ENCODE measurements at places on chromosomes 12 and 14.

DNA sequence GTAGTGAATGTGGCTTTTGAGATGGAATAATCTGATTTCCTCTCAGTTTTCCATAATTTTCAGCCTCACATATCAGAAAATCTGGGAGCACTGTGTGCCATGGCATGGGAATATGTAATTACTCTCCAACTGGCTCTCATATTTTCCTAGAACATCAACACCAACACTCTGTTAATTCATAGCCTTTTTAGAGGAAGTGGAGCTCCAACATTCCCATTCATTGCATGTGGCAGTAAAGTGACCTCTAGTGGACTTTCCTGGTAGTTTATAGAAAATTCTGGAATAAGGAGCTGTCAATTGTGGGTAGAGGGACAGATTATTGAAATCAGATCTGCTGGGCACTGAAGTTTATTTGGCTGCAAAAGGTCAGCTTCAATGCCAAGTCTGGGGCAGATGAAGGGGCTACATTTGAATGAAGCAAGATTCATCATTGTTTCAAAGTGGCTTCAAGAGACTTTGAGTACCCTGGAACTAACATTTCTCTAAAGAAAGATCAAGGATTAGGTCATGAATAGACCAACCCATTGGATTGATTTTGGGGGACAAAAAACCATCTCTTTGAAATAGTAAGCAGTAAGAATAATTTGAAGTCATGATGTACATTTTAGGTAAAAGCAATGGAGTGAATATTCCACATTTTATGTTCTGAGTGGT lies 23.6 kb upstream of the USP44 start:
- peak; percentile 58 for DNase-seq

- DNase-seq = no peak
These were observed 49.5 kb downstream of the ADGRD1 start for GRCh38 chr12:131003036-131003715.

- no peak for DNase-seq
These were observed 104.1 kb downstream of the EPS8 start for GRCh38 chr12:15684896-15685658.

- DNase-seq = no peak
These were observed 26.3 kb upstream of the TC2N start for GRCh38 chr14:91893669-91894068.

GRCh38 chr12:100375038-100375735 lies 18.3 kb downstream of the SLC17A8 start:
- DNase-seq = peak; percentile 79

- no peak for DNase-seq
These were observed 18.7 kb downstream of the POLE start for GRCh38 chr12:132668191-132669088.

GRCh38 chr14:50340963-50341362 lies 28.8 kb downstream of the DMAC2L start:
- DNase-seq = no peak

DNA sequence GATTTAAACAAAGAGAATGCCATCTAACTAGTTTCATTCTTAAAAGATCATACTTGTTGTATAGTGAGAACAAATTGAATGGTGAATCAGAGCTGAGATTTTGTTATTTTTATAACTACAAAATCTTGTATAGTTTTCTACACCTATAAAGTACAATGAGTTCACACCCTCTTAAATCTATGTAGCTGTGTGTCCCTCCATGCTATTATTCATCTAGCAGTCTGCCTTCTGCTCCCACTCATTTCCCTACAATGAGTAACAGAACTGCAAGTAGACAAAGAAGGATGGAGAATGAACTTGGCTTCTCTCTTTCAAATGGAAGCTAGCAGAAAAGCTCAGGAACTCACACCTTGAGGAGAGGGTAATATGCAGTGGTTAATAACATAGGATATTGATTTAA lies 7.1 kb downstream of the IFNG-AS1 start:
- no peak for DNase-seq

DNA sequence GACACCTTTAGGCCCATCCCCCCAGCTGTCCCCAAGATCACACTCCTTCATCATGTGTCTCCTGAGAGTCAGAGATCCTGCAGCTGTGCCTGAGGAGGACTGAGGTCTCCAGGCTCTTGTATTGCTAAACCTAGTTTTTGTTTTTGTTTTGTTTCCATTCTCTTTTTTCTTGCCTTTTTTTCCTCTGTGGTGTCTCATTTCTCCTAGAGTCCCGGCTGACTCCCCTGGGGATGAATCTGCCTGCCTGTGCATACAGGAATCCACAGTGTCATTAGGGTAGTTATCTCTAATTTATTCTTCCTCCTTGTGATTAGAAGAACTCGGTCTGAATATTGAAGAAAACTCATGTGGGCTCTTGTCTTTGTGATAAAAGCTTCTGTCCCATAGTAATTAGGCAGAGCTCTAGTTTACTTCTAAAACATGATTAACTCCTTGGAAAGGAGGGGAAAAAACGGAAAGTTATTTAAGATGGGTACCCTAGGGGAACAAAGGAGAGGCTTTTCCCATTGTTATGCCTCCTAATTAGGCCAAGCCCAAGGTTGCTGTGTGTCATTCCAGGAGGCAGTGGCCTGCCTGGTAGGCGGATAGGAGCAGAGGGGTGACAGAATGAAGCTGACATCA lies 343.2 kb downstream of the ZFP36L1 start:
- DNase-seq = peak; percentile 22

DNA sequence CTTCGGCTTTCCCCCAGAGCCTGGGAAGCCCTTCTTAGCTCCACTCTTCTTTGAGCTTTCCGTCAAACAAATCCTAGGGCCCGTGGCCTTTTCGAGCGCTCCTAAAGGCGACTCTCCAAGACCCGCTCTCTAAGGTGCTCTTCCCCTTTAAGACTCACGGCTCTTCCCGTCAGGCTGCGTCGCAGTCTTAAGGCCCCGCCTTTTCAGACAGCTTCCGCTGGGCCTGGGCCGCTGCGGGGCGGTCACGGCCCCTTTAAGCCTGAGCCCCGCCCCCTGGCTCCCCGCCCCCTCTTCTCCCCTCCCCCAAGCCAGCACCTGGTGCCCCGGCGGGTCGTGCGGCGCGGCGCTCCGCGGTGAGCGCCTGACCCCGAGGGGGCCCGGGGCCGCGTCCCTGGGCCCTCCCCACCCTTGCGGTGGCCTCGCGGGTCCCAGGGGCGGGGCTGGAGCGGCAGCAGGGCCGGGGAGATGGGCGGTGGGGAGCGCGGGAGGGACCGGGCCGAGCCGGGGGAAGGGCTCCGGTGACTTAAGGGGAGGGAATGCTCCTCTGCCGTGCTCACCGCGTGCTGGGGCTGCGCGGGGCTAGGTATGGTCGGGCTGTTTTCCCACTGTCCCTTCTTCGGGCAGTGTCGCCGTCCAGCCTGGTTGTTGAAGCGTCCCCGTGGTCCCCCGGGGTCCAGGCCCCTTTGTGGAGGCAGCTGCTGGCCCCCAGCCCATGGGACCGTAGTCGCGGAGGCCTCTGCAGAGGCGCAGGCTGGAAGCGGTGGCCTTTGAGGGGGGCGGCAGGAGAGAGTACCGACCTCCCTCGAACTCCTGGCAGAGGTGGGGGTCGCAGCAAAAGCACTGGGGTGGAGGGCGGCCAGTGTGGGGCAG lies at the start of gene PEX5:
Gene PEX5 (plus strand): TSS at position 289 of the 870 bp plus-strand sequence. CDS start 692 bp downstream, outside the sequence.
- peak; percentile 95 for DNase-seq

GRCh38 chr14:59107819-59108218 lies 80.6 kb upstream of the DAAM1 start:
- DNase-seq = no peak

- DNase-seq = no peak
These were observed 13.5 kb upstream of the KRT73 start for GRCh38 chr12:52631676-52632459.

- DNase-seq = no peak
These were observed 93.4 kb downstream of the FBXL14 start for GRCh38 chr12:1501001-1501400.

GRCh38 chr14:55026441-55026792 lies 482 bp downstream of the WDHD1 start:
- peak; percentile 3 for DNase-seq

- DNase-seq = no peak
These were observed 23.7 kb downstream of the FNTB start for GRCh38 chr14:65010211-65010931.

DNA sequence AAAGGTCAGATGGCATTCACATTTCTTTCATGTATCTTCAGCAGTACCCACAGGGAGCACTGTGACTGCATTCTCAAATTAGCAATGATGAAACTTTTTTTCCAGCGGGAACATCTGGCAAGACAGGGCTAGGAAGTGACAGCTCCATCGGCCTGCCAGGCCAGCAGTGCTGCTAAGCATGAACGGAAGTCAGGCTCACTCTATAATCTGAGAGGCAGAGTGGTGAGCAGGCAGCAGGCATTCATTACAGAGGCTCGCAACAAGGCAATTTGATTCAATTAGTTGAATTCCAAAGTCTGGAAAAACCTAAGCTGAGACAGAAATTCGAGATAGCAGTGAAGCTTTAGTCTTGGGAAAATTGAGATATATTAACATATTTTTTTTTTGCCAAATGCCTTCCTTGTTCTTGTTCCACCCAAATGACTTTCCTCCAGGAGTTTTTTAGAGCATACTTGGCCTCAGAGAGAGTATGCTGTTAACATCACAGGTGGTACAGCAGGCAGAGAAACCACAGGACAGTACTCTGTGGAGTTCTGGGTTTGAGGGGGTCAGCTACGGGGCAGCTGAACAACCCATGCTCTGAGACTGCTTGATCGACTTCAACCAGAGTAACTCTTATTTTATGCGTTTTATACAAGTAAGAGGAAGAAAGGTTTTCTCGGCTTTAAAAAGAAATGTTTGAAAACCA lies 414.9 kb downstream of the APAF1 start:
- DNase-seq = peak; percentile 22

DNA sequence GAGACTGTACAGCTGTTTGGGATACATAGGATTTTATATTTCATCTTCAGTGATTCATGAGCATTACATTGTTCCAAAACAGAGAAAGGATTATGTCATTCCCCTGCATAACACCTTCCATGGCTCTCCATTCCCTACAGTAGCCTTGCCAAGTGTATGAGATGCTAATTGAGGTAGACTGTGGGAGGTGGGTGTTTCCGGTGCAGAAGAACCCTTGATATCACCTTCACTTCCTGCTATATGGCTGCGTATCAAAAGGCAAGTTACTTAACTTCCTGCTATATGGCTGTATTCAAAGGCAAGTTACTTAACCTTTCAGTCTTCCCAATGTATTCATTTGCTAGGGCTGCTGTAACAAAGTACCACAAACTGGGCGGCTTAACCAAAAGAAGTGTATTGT lies 11.2 kb downstream of the FAR2 start:
- DNase-seq = no peak

GRCh38 chr12:42846782-42847181 lies 257.2 kb upstream of the PRICKLE1 start:
- no peak for DNase-seq

DNA sequence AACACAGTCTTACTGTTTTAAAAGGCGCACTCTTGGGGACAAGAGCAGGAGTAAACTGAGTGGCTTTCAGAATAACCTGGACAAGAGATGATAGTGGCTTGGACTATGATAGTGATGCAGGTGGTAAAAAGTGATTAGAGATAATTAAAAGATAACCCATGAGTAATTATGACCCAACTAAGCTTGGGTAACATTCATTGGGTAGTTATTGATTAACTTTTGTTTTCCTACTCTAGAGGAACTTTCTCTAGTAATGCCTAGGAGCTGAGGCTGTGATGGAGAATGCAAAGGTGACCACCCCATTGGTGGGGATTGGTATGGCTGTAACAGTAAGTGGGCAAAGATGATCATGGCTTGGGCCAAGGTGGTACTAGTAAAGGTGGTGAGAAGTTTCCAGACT lies 22.3 kb upstream of the FRS2 start:
- no peak for DNase-seq
